ENCODE measurements at places on chromosomes 4 and X.

DNA sequence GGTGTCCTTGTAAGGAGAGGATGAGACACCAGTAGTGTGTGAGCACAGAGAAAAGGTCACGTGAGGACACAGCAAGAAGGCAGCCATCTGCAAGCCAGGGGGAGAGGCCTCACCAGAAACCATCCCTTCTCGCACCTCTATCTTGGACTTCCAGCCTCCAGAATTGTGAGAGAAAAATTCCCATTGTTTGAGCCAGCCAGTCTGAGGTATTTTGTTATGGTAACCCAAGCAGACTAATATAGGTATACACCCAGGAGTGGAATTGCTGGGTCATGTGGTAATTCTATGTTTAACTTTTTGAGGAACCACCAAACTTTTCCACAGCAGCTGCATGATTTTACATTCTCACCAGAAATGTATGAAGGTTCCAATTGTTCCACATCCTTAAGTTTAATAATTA, 25.6 kb downstream of the ZDHHC9 start:
- DNase-seq = no peak

DNA sequence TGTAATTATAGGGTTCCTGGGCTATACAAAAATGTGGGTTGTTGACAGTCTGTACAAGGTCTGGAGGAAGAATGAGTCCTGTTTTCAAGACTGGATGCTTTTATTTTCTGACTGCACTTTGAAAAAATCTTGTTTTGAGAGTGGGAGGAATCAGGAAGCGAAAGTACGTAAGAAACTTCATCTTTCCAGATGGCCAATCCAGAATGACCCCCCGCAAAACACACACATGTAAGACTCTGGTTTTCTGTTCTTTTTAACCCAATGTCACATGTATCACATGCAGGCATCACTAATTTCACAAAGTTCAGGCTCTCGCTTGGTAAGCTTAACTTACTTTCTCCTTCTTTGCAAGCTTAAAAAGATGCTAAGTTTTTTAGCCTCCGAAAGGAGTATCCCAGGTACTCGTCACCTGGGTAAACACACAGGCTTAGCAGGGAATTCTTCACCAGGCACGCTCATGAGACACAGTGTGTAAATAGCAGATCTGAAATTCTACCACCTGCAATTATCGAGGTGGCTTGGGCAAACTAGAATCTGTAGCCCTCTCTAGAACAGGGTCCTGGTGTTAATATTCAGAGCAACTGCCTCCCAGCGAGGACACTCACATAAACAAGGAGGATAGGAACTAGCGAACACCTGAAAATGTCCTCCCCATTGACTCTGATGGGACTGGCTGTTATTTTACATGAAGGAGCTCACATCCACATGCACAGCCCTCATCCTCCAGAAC, 90.7 kb downstream of the NSUN7 start:
- no peak for DNase-seq

DNA sequence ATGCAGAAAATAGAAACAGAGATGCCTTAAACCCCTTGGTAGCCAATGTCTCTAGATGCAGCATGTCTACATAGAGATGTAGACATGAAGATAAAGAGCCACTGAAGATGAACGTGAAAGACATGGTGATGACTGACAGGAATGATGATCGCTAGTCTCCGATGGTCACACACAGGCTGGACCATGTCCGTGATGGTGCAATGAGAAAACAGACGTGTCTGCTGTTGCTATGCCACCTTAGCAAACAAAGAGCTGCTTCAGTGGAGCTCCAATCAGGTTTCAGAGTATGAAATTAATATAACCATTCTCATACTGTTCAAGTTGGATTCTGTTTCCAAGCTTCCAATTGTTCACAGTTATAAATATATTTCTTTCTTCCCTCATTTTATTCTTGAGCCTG, 256.5 kb downstream of the CAMK2D start:
- DNase-seq = no peak

DNA sequence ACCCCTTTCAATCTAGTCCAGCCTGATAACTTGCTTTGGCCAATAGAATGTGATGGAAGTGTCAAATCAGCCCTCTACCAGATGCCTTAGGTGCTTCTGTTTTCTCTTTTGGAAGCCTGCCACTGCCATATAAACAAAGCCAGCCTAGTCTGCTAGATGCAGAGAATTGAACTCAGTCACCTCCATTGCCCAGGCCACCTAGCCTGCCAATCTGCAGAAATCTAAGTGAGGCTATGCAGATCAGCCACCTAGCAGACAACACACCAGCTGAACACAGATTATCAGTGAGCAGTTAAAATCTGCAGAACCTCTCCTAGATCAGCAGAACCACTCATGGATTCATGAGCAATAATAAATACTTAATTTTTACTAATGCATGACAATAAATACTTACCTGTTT, 1108.2 kb downstream of the PCDH18 start:
- no peak for DNase-seq

DNA sequence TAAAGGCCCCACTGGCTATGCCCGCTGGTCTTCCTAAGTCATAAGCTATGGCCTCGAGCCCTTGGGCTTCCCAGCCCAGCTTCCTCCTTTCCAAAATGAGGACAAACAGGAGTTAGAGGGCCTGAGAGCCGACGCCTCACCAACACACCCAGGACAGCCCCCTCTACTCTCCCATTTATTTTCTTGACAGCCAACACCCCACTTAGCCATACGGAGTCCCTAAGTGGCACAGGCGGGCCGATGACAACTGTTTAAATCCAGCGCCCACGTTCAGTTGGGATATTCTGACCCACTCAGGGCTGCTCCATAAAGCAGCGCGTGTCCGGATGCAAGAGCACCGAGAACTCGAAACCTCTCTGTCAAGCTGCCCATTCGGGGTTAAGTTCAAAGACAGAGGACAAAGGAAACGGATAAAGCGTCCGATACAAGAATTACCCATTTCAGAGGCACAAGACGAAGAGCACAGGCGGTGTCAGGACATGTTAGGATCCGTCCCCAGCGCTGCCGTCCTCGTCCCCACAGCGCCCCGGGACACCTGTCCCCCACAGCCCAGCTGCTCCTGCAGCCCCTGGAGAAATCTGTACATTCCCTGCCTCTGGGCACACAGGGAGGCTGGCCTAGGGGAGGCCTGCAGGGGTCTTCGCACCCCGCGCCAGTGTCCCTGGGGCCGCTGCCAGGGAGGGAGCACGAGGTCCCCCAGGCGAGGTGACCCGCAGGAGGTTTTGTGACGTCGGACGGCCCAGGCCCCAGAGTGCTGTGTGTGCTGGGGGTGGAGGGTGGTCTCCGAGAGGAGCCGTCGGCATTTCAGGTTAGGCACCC, 1.2 kb downstream of the PRKX start:
- no peak for DNase-seq

DNA sequence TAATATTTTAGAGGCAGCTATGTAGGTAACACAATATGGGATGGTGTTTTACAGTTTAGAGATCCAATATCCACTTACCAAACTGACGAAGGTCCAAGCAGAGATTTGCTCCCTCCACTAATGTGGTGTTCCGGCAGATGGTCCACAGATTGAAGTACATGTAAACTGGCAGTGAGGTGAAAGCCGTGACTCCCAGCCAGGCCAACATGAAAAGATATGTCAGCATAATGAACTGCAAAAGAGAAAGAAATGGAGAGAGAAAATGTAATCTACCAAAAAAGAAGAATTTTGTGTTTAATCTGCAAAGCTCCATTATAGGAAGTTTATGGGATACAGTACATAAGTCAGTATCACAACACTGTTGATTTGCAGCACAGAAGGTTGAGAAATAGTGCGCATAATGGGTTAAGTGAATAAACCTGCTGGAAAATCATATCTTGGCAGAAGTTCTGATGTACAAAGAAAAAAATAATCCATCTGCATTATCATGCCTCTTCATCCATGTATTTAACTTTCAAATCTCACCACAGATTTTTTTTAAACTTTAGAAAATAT, 160.2 kb downstream of the GPM6A start:
- DNase-seq = no peak

- no peak for DNase-seq
Measured at GRCh38 chr4:1187182-1187581, 14.8 kb upstream of the SPON2 start.

DNA sequence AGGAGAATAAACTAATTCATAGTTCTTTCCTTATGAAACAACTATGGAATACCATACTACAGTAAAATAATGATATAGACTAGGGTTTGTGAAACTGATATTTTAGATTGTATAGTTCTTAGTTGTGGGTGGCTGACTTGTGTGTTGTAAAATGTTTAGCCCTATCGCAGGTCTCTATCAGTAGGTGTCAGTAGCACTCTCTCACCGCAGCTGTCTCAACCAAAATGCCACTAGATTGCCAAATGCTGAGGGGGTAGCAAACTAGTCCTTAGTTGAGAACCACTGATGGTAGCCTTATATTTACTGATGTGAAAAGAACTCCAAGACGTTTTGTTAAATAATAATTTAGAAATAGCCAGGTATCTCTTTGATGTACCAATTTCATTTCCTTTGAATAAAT, 48.1 kb downstream of the RHOXF2B start:
- DNase-seq = no peak

GRCh38 chr4:1731180-1731579, 9.9 kb downstream of the TACC3 start:
- DNase-seq = no peak

DNA sequence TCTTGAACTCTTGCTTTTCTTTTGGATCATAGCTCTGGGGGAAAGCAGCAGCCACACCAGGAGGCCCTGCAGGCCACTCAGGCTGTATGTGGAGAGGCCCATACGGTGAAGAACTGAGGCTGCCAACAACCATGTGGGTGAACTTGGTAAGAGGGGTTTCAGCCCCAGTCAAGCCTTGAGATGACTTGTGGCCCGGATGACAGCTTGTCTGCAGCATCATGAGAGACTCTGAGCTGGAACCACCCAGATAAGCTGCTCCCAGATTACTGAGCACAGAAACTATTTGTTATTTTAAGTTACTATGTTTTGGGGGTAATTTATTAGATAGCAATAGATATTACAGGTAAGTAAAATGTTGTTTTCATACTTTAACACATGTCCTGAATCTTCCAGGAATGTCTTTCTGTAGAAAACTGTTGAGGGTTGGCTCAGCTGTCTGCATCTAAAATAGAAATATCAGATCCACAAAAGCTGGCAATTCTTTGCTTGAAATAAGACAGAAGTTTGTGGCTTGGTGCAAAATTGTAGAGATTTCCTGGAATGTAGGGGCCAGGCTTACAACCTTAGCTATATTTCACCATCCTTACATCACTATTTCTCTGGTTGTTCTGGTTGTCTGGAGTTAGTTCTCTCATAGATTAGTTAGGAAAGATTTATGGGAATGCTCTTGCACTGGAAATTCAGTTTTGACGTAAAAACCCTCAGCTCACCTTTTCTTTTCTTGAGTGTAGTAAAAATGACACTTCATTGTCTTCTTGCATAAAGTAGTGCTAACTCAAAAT, 272.1 kb downstream of the RAPGEF2 start:
- no peak for DNase-seq

GRCh38 chrX:30241724-30242415, at the start of gene MAGEB4:
Gene MAGEB4 (plus strand): TSS chrX:30242000. CDS start chrX:30242136, 136 bp downstream.
- DNase-seq = no peak

DNA sequence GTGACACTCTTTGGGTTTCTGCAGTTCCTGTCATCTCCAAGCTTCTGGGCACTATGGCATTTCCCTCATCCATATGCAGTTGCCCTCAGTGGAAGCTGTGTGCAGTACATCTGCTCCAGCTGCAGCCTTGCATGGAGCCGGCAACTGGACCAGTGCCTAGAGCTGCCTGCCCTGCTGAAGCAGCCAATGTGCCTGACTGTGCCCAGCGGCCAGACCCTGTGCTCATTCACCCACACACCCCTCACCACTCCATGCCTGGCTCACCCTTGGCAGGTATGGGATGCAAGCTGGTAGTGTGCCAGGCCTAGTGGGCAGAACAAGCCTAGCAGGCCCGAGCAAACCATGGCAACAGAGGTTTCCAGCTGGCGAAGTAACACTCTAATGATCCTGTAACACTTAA, 370.8 kb downstream of the FSTL5 start:
- DNase-seq = no peak

DNA sequence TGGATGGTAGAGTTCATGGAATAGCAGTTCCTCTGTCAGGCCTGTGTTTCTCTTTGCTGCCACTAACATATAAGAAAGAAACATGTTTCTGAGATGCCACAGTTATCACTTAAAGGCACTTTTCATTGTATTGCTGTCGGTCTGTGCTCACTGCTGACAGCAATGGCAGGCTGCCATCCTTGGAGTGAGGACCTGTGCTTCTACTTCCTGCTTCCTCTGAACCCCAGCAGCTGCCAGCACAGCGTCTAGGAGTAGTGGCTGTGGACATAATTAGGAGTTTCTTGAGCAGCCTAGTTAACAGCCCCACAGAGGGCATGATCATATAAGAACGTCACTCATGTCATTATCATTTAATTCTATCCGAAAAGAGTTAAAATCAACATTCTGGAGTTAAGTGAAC, 30.5 kb downstream of the F11 start:
- DNase-seq = no peak

DNA sequence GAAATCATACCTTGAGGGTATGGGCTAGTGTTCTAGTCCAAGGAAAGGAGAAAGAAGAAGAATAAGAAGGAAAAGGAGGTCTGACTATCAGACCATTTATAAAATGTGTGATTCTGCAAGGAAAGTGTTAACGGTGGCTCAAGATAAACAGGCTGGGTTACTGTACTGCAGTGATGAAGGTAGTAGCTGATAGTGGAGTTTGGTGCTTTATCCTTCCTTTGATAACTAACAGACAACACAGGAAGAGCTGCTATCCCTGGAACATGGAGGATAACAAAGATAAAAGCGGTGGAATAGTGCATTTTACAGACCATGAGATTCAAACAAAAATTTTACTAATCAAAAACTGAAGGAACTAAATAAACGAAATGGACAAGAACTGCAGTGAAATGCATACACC, 2.6 kb downstream of the UNC5C start:
- DNase-seq = no peak

DNA sequence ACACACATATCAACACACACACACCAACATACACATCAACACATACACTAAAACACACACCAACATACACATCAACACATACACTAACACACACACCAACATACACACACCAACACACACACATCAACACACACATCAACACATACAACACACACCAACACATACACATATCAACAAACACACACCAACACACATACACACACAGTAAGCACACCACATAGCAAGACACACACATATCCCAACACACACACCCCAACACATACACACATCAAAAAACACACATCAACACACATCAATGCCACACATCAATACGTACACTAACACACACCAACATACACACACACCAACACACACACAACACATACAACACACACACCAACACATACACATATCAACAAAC, 40.9 kb upstream of the MAN2B2 start:
- DNase-seq = no peak

DNA sequence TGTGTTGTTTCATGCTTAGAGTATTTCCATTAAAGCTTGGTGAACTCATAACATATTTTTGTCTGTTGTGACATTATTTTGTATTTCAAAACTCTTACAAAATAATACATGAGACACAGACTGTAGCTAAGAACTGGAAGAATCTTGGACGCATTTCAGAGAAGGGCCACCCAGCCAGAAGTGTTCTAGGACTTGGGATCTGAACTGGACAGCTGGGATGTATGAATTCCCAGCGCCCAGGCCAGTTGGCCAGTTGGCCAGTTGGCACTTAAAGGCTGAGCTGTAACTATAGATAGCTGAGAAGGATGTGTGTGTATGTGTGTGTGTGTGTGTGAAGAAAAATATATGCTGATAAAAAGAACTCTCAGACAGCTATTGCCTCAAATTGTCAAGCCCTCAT, 193.4 kb upstream of the GPR101 start:
- no peak for DNase-seq
